ENCODE measurements at places on chromosomes 3 and 15.

DNA sequence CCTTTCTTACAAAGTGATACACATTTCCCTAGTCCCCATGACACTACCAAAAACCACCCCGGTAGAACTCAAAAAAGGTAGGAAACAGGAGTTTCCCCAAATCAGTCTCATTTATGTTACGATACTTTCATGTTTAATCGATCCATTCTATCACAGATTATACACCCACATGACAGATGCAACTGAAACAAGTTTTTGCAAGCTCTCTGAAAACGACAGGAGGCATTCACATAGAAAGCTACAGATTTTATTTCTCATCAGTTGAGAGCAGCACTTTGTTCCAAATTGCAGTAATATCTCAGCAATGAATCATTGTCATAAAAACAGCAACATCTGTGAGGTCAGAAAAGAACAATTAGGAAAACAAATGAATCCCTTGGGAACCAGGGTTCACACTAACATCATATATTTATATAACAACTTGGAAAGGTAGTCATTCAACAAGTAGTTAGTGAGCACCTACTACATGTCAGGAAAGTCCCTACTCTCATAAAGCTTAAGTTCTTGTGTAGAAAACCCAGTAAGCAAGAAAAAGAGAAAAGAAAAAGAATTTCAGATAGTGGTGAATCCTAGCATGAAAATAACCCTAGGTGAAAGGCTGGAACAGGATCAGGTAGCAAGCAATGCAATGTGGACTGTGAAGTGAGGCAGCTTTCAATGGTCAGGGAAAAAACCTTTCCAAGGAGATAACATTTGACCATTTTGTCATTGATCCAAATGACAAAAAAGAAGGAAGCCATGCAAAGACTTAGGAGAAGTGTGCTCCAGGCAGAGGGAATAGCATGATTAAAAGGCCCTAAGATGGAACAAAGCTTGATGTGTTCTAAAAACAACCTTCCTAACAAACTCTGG is 8.3 kb downstream of the PLD1 start:
- DNase-seq = no peak

- DNase-seq = no peak
Observed at GRCh38 chr3:149604125-149604875, 53.5 kb downstream of the WWTR1 start.

- DNase-seq = no peak
Observed at GRCh38 chr3:72924055-72924454, 36.2 kb downstream of the GXYLT2 start.

DNA sequence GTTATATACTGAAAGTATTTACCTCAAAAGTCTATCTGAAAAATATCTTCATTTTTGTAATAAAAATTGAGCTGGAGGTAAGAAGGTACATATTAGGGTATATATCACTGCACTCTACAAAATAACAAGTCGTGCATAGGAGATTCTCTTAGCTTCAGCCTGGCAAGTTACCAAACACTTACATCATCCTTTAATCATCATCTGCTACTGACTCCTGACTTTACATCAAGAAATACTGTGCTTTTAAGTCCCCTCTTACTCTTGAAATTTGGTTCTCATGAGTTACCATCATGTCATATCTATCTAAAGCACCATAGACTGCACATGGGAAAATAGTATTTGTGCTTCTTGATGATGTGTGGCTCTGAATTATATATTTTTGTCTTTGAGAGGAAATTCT is 50.8 kb downstream of the LYSMD4 start:
- DNase-seq = no peak

DNA sequence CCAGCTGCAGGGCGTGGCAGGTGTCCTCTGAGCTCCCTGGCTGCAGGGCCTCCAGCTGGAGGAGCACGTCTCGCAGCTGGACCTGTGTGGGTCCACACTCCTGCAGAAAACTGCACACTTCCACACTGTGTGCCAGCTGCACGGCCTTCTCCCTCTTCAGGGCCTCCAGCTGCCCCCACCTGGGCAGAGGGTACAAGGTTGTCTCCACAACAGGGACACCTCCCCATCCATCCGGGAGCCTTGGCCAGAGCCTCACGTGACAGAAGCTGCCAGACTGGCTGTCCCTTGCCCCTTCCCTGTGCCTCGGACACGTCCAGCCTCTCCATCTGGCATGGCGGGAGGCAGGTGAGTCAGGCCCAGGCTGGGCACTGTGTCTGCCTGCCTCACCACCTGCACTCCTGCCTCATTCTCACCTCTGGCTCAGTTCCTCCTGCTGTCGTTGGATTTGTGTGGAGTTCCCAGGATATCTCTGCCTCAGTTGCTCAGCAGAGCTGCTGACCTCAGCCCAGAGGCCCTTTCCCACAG is 14.5 kb downstream of the SPTBN5 start:
- DNase-seq = no peak

DNA sequence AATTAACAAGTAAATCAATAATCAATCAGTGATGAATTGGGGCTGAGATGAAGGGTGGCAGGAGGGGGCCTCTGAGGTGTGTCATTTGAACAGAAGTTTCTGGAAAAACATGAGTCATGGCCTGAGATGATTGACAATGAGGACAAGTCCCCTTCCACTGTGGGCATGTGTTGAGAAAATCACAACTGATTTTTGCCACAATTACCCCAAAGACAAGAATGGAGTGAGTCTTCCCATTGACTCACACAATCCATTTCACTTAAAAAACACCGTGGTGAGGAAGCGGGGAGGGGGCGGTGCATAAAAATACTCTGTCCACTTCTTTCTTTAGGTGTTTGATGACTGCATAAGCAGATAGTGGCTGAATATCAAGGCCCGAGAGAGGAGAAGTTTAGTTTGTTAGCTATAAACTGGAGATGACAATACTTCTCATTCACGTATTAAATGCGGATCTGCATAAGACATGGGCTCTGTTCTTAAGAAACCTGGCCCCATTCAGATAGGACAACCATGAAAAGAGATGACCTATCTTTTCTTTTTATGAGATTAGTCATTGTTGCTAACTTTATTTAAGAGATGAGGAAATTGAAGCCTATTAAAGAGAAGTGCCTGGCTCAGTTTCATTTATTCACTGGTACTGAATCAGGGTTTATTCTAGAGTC is 34.7 kb downstream of the SHC4 start:
- peak; percentile 67 for DNase-seq

DNA sequence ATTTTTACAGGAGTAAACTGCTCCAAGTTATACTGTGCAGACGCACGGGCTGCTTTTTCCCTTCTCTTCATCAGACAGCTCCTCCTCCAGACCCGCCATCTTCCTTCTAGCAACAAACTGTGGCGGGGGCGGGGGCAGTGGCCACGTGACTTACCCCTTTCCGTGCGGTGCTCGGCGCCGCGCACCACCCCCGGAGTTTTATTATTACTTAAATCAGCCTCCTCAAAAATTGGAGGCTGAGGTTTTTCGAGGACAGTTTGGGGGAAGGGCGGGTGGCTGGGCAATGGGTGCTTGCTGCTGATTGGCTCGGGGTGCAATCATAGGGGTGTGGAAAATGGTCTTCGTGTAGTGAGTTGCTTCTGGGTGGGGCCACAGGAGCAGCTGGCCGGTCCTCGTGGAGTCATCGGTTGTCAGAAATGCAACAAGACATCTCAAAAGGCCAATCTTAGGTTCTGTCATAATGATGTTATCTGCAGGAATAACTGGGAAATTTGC is 77.1 kb upstream of the MFGE8 start:
- DNase-seq = no peak

GRCh38 chr3:126053949-126054569 is 29.9 kb downstream of the SLC41A3 start:
- DNase-seq = no peak

DNA sequence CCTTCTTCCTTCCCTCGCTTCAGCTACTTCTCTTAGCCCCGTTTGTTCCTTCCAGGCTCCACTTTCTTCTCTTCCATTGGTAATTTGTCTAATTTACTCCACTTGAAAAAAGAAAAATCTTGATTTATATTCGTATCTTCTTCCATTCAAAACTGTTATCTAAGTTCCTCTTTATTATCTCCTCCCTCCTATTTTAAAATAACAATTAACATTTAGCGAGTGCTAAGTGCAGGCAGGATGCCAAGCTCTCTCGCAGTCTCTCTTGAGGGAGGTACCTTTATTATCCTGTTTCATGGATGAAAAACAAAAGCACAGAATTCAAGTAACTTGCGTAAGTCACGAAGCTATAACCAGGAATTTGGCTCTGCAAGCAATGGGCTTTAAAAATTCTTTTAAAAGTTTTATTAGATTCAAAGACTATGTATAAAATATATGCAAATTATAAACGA is 418.9 kb upstream of the NAALADL2 start:
- no peak for DNase-seq

GRCh38 chr15:81097890-81098280 is 36.2 kb upstream of the CFAP161 start:
- DNase-seq = no peak

DNA sequence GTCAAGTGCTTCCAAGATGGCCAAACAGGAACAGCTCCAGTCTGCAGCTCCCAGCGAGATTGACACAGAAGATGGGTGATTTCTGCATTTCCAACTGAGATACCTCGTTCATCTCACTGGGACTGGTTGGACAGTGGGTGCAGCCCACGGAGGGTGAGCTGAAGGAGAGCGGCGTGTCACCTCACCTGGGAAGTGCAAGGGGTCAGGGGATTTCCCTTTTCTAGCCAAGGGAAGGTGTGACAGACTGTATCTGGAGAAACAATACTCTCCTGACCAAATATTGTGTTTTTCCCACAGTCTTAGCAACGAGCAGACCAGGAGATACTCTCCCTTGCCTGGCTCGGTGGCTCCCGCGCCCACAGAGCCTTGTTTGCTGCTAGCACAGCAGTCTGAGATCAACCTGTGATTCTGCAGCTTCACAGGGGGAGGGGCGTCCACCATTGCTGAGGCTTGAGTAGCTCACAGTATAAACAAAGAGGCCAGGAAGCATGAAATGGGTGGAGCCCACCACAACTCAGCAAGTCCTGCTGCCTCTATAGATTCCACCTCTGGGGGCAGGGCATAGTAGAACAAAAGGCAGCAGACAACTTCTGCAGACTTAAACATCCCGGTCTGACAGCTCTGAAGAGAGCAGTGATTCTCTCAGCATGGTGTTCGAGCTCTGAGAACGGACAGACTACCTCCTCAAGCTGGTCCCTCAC is 293.5 kb upstream of the SUCLG2 start:
- DNase-seq = peak; percentile 55

DNA sequence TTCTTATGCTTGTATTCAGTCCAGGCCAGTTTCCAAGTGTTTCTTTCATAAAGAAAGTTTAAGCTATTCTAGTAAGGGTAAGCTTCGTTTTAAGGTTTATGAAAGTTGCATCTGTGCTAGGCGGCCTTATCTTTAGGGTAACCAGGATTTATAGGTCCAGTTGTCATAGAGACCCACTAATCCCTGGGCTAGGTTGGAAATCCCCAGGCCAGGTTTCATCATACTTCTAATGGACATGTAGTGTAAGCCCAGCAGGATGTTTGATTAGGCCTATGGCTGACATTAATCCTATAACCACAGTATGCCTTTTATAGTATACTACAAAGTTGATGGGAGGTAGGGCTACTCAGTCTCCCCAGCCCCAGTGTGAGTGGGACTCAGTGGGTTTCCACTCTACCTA is 312.4 kb downstream of the CACNA2D3 start:
- DNase-seq = no peak

GRCh38 chr3:37712421-37712820 is 149.3 kb upstream of the CTDSPL start:
- DNase-seq = no peak

DNA sequence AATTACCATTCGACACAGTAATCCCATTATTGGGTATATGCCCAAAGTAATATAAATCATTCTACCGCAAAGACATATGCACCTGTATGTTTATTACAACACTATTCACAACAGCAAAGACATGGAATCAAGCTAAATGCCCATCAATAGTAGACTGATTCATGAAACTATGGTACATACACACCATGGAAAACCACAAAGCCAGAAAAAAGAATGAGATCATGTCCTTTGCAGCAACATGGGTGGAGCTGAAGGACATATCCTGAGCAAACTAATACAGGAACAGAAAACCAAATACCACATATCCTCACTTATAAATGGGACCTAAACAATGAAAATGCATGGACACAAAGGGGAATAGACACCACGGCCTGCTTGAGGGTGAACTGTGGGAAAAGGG is 11.1 kb upstream of the MCF2L2 start:
- no peak for DNase-seq

- no peak for DNase-seq
Observed at GRCh38 chr15:58232281-58233065, 94.3 kb downstream of the AQP9 start.

- no peak for DNase-seq
Observed at GRCh38 chr15:33021806-33022389, 172.6 kb downstream of the FMN1 start.

GRCh38 chr15:62818691-62819090 is 223.9 kb upstream of the TPM1 start:
- DNase-seq = no peak

DNA sequence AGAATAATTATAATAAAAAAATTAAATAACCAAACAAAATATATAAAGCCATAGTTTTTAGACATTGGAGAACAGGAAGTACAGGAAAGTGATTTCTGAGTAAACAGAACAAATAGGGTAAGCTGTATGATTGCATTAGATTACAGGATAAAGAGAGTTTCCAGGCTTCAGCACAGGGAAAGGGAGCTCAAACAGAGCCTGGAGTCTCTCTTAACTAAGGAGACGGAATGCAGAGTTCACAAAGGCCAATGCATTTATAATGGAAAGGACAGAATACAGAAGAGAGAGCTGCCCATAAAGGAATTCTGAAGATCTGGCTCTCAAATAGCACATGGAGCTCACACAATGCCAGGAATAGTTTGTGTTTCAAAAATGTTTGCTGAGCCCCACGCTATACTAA is 42.0 kb upstream of the OTOL1 start:
- DNase-seq = no peak

GRCh38 chr15:48380198-48380597 is 49.0 kb downstream of the DUT start:
- no peak for DNase-seq

- DNase-seq = peak; percentile 70
Observed at GRCh38 chr3:138944929-138945708, 1.8 kb downstream of the FOXL2 start.

DNA sequence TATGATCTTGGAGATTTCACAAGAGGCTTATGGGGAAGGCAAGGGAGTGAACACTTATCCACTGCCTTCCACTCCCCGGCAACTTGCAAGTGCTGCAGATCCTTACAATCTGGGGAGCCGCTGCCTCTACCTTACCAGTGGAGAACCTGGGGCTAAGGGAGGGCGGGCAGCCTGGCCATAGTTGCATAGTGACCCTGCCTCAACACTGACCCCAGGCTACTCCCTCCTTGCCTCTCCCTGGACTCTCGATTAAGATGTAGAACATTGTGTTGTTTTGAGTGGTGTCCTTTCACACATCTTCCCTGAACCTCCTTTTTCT is 30.6 kb downstream of the SLC6A11 start:
- no peak for DNase-seq

- no peak for DNase-seq
Observed at GRCh38 chr3:106261396-106261795, 392.6 kb upstream of the CBLB start.

Data from activated CD8-positive, alpha-beta memory T cell treated with anti-CD3 and anti-CD28 coated beads, Interleukin-2, amount 50 U/mL, for 48 hours (primary cell).